ENCODE measurements at places on chromosomes 6 and 20. TPM values are rescaled to one million over a fixed set of nuclear protein-coding genes. Genes with fewer than 3 reads are reported as not detected.

- DNase-seq = no peak
Measured at GRCh38 chr20:44110816-44111568, 76.0 kb downstream of the JPH2 start.

- no peak for DNase-seq
Measured at GRCh38 chr6:154951345-154952200, 43.5 kb upstream of the TIAM2 start.

DNA sequence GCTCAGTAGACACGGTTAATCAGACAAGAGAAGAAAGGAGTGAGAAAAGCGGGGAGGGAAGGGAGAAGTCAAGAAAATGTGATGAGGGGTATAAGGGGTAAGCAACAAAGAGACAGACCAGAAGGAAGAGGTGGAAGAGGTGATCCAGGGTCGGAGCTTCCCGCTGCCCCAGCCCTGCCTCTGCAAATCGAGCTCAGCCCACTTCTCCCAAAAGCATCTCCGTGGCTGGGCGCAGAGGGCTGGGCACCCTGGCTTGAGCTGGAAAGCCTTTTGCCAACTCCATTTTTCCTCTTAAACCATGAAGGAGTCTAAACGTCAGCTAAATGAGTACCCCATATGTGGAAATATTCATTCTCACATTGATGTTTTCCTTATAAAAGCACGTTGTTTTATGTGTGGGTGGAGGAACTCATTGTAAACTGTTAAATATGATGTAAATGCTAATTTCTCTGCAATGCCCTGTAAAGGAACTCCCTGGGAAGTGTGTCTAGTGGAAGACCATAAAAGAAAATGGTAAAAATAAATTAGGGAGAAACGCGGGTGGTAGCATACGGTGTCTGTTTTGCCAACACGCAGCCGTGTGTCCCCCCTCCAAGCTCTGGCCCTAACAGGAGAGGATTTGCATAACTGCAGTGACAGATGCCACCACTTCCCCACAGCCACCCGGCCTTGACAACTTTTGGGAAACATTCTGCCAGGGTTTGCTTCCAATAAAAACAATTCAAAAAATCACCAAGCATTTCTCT, 55.2 kb upstream of the MAFB start:
- DNase-seq = no peak

- DNase-seq = no peak
Measured at GRCh38 chr20:40304119-40304613, 384.9 kb downstream of the MAFB start.

DNA sequence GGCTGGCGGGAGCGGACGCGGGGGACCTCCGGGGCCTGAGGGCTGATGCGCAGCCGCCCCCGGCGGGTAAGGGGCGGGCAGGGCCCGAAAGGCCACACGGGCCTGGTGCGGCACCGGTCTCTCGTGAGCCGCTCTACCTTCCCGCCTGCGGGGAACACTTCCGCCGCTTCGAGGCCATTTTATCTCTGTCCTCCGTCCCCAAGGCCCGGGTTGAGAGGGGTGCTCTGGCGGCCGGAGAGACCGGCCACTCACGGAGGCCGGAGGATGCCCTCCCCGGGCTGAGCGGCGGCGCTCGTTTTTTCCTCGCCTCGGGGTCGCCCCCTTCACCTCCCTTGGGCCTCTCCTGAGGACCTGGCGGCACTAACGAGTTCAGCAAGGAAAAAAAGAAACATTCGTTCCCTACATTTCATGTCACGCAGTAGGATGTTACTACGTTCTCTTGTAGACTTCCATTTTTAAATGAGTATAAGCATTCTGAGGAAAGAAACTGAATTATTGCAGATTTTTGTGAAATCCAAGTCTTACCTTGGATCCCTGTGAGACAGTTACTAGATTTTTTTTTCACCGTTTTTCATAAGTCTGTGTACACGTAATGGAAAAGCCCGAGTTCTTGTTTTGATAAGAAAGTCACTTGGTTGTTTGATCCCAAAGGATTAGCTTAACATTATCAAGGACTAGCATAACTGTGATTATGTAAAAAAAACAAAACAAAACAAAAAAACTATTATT, 575 bp downstream of the WTAP start:
- no peak for DNase-seq

POU3F2 gene
- not detected for total RNA-seq

SALL4 gene
- total RNA-seq = under 0.01 TPM

CDKN1A gene
- 133 TPM for total RNA-seq
